ENCODE measurements at places on chromosomes 7 and 10. TPM values are rescaled to one million over a fixed set of nuclear protein-coding genes. Genes with fewer than 3 reads are reported as not detected.
A peak's percentile ranks its signal among the peaks of the same experiment; 100 is the strongest.

DNA sequence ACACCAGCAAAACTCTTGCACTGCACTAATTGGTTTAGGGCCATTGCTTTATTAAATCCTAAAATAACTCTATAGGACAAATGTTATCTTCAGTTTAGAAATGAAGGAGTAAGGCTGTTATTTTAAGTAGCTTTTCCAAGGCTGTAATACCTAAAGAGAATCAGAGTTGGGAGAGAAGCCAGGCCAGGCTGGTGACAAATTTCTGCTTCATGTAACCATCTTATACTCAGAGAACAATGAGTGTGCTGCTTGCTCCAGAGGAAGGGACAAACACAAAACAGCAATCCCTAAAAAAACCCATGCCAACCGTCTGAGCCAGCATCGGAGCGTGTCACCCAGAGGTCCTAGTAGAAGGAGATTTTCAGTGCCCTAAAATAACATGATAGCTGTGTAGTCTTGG is 49.7 kb upstream of the TARP start:
- DNase-seq: peak; percentile 11

GRCh38 chr10:18222866-18223265 is 82.6 kb downstream of the CACNB2 start:
- no peak for DNase-seq

GRCh38 chr7:45506059-45506458 is 68.1 kb upstream of the ADCY1 start:
- DNase-seq: no peak

DNA sequence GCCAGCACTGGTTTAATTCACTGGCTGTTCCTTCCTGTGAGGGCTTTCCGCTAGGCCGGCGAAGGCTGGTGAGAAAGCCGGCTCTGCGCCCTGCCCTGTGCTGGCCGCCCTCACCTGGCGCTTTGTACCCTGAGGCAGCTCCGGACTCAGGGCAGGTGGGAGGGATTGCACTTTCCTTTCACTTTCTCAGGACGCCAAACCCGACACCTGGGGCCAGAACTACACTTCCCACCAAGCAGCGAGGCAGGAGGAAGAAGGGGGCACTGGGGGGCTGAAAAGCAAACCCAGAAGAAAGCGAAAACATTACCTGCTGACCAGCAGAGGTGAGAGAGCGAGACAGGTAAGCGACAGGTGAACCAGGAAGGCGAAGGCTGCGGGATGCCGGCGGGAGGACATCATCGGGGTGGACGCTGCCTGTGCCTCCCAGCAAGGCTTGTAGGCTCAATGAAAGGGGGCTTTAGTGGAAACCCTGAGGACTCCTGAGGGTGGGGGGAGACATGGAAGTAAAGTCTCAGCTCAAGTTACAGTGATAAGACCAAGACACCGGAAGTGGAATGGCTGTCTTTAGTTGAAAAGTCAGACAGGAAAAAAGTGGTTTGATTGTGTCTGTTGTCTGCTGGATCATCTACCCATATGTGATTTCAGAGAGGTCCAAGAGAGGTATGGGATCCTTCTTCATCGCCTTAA is at the start of gene RAB19:
TSS of gene RAB19 (plus strand) at position 181 of the 687 bp plus-strand sequence. CDS start 3,589 bp downstream, outside the sequence.
- no peak for DNase-seq

- DNase-seq: peak; percentile 37
Observed at GRCh38 chr10:62456611-62457101, 82.5 kb downstream of the ZNF365 start.

GRCh38 chr7:41573015-41573414 is 129.9 kb downstream of the INHBA start:
- DNase-seq: peak; percentile 16

DNA sequence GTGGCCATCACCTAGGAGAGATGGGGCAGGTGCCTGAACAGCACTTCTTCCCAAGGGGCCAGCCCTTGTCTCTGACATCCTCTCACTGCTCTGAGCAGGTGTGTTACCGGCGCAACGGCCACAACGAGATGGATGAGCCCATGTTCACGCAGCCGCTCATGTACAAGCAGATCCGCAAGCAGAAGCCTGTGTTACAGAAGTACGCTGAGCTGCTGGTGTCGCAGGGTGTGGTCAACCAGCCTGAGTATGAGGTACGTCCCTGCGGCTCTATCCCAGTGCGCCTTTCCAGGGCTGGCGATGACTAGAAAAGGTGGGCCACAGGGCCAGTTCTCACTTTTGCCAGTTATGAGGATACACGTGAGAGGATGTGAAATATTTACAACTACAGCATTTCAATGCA is 54.3 kb upstream of the ZMIZ2 start:
- DNase-seq: no peak

GRCh38 chr7:3133811-3134385 is 90.2 kb upstream of the CARD11 start:
- DNase-seq: no peak

DNA sequence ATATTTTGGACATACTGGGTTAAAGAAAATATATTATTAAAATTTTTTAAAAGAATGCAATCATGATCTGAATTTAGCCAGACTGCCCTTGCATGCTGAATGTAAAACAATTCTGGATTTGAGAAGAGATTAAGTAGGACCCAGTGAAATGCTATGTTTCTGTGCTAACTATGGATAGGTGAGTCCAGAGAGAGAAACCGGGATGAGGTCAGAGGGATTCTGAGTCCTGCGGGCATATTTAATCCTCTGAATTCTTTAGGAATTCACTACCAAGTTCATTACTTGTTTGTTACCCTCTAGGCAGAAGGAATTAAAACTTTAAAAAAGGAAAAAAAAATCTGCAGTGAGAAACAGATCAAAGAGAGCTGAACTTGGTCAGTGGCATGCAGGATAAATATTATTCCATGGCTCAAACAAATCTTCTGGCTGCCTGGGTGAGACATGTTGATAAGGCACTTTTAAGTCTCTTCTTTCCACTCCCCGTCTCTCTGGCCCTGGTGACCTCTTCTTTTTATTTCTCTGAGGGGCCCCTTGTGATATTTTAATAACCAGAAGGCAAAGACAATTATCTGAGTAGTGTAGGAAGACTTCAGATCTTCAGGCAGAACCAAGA is 50.2 kb upstream of the LYZL1 start:
- no peak for DNase-seq

DNA sequence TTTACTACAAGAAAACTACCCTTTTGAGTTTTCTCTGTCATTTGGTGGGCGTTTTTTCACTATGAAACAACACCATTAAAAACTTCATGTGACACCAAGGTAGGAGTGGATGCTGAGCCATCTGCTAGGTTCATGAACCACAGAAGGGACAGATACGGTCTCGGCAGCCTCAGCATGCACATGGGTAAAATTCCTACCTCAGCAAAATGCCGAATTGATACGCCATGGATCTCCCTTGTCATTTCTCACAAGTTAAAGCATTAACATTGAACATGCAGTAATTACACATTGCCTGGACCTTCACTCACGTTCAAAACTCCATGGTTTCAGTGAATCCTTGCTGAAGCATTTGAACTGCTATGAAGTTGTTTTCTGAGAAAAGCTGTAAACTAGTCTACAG is 121.5 kb upstream of the EGR2 start:
- no peak for DNase-seq

DNA sequence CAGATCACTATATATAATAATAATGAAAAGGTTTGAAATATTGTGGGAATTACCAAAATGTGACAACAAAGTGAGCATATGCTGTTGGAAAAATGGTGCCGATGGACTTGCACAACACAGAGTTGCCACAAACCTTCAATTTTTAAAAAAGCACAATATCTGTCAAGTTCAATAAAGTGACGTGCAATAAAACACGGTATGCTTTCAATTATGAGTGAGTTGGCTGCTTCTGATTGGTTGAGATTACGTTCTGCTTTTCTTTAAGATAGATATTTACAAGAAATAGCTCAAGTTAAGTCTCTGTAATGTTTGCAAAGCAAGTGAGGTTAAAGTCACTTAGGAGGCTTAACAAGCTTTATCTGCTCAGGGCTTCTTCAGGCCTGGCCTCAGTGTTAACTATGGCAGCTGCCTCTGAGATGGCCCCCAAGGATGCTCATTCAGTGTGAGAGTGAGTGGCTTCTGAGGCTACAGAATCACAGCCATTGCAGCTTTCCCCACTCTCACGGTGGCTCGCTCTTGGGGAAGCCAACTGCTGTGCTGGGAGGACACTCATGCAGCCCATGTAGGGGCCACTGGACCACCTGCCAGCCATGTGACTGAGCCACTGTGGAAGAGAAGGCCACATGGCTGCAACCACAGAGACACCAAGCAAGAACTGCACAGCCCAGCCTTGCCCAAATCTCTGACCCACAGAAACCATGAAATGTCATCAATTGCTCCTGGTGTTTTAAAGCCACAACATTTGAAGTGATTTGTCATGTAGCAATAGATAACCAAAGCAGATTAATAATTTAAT is 78.3 kb upstream of the TMEM72 start:
- DNase-seq: no peak

The CALML3 gene
- total RNA-seq: not detected

The ZNF117 gene
- total RNA-seq: 5.6 TPM

The KCND2 gene
- total RNA-seq: 2.1 TPM

The ITIH5 gene
- total RNA-seq: 49.3 TPM

The PLAU gene
- total RNA-seq: 60.1 TPM

The CCDC172 gene
- not detected for total RNA-seq

The CALML5 gene
- total RNA-seq: not detected

The SPACDR gene
- under 0.01 TPM for total RNA-seq

The ITPRID1 gene
- not detected for total RNA-seq

The H2BK1 gene
- not detected for total RNA-seq

The FXYD4 gene
- total RNA-seq: not detected
